Stimulated activated CD4-positive, alpha-beta T cell treated with anti-CD3 and anti-CD28 coated beads, Interleukin-1b, Interleukin-23, amount 100 ng/mL, for 1 hour (primary cell): ENCODE measurements at places on chromosomes 13 and 19.

DNA sequence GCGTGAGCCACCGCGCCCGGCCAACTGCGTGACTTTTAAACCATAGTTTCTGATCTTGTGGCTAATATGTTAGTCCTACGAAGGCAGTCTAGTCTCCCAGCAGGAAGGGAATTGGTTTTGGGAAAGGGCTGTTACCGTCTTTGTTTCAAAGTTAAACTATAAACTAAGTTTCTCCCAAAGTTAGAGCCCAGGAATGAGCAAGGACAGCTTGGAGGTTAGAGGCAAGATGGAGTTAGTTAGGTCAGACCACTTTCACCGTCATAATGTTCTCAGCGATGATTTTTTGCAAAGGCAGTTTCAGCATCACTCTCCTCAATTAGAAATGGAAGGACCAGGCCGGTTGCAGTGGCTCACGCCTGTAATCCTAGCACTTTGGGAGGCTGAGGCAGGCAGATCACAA lies 17.7 kb upstream of the ADGRE2 start:
- no peak for DNase-seq

DNA sequence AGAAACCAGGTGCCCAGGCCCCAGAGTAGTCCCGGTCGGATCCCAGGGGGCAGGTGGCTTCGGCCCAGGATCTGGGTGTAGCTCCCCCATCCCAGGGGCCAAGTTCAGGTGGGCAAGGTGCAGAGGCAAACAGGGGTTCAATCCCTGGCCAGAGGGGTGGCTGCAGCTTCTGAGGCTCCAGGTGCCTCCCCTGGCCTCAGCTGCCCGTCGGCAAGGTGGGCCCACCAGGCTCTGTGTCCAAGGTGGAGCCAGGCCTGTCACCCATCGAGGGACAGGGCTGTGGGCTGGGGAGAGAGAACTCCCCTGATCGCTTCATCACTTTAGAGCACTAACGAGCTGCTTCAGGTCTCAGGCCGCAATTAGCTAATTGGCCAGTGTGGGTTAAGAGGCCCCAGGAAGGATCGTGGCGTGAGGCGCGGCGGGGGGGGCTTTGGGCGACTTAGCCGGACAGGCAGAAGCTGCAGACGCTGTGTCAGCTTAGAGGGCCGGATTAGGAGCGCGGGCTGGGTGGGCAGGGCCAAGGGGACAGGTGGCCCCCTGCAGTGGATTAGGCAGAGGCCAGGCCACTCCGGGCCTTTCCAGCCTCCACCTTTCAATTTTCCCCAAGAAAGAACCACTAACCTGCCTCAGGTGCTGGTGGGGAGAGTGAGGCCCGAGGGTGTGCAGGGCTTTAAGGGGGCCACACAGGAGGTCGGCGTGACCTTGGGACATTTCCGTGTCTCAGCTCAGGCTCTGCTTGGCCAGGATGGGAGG lies 2.8 kb upstream of the RAX2 start:
- no peak for DNase-seq

DNA sequence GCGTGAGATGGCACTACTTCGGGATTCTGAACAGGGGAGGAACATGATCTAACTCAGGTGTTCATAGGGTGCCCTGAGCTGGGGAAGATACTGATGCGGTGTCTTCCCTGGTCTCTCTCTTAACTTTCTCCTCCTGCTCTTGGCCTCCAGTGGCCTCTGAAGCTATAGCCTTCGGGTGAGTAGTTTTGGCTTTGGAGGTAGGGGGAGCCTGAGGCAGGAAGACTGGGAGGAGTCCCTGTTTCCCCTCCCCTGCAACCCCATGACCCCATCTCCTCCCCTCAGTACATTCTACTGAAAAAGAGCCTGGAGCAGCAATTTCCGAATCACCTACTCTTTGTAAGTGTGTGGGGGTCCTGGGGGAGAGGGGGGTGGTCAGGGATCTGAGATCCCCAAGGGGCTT lies 3.5 kb downstream of the SELENOV start:
- no peak for DNase-seq

DNA sequence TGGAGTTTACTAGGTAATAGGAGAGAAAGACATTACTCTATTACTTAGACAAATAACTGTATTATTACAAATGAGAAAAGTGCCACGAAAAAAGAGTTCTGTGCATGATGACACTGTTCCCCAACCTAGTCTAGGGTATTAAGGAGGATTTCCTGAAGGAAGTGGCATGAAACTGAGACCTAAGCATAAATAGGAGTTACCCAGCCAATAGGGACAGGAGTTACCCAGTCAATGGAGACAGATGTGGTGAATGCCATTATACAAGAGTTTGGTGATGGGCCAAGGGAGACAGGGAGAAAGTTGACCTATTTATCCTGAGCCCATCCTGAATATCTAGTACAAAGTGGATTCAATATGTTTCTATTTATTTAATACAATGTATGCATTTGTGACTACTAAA lies 65.4 kb downstream of the KL start:
- no peak for DNase-seq

- no peak for DNase-seq
These were observed 14.9 kb downstream of the FGF21 start for GRCh38 chr19:48770266-48770665.

DNA sequence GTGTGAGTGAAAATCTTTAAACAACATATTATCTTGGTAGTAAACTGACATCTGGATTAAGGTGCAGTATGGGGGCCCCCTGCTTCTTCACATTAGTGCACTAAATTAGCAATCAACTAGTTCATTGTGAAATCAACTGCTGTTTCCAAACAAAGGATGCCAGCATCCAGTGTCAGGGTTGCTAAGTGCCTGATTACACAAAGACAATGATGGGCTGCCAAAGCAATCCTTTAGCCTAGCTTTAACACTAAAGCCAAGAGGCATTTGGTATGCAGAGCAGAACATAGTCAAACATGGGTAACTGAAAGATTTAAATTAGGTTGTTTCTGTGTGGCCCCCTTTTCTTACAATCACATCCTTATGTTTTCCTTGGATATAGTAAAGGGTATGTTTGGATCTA lies 543.1 kb upstream of the SLITRK5 start:
- DNase-seq, result no peak

GRCh38 chr13:52737965-52738364 lies 1.7 kb downstream of the CNMD start:
- no peak for DNase-seq

DNA sequence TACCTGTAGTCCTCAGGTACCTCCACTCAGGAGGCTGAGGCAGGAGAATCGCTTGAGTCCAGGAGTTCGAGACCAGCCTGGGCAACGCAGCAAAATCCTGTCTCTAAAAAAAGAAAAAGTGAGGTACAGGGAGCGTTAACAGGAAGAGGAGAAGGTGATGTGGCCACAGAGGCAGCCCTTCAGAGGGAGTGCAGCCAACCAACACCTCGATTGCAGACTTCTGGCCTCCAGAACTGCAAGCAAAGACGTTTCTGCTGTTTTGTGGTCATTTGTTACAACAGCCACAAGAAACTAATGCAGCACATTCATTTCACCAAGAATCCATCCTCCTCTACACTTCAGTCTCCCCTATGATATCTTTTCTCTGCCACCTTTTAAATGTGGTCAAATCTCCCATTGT lies 145.2 kb downstream of the USP12 start:
- DNase-seq, result no peak

GRCh38 chr19:11423791-11424181 lies 4.7 kb upstream of the RGL3 start:
- no peak for DNase-seq

DNA sequence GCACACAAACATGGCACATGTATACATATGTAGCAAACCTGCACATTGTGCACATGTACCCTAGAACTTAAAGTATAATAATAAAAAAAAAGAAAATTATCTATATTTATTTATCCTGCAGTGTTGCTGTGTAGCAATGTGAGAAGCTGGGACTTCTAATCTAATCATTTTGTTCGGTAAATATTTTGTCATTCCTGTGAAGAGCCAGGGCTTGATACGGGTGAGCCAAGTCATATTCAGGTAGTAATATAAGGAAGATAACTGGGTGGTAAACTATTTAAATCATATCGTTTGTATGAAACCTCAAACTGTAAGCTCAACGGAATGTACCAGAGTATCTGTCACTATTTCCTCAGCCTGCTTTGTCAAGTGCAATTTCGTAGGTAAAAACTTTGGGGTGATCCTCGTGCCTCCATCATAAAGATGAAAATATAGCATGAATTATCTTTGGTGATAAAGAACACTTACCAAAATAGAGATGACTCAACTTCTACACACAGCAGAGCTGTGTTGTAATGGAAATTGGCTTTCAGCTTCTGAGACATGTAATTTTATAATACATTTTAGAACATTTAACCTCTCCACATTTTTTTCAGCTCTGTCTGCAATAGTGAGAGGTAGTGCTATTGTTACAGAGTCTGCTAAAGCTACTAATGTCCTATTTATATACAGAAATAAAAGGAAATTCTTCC lies 92.9 kb downstream of the PCDH9 start:
- DNase-seq, result no peak

DNA sequence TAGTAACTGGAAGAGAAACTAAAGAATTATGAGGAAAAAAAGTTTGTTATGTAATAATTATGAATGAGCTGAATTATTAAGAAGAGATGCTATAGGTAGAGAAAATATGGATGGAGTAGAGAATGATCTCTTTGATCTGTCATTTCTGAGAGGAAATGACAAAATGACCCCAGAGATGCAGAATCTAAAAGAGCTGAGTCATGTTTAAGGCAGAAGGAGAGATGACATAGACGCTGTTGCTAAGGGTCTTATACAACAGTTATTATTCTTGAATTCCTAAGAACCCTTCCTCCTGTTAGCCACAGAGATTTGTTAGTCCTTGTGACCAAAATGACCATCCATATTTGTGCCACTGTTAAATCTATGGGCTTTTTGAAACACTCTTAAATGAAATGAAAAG lies 58.3 kb upstream of the FREM2 start:
- DNase-seq, result no peak

- no peak for DNase-seq
These were observed 73.2 kb downstream of the MBD3L1 start for GRCh38 chr19:8905342-8905741.

- DNase-seq, result no peak
These were observed 359.2 kb upstream of the SGCG start for GRCh38 chr13:22821589-22821988.
